Mesenteric fat pad (tissue), 1 donor: ENCODE measurements at places on chromosomes 13 and 19.

GRCh38 chr19:27993619-27994570 lies 1219.1 kb downstream of the UQCRFS1 start:
- DNase-seq: no peak

DNA sequence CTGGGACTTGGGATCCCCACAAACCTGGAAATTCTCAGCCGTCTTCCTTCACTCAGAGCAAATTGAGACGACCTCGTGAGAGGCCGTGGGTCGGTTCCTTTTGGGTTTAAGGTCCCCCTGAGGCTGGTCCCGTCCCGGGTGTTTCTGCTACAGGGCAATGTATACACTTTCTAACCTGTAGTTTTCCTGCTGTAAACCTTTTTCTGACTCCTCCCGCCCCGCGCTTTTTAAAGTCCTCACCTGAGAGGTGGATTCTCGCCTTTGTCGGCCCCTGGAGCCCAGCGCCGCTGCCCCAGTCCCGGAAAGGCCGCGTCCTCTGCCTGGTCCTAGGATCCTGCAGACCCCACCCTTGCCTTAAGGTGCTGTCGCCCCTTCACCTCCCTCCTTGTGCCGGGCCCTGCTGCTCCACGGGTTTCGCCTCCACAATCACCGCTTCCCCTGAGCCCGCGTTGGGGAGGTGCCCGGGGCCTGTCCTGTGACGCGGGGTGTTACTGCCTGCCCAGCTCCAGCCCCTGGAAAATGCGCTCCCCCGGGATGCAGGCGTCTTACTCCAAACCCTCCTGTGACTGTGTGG lies 391 bp downstream of the ZNF761 start:
- no peak for DNase-seq

DNA sequence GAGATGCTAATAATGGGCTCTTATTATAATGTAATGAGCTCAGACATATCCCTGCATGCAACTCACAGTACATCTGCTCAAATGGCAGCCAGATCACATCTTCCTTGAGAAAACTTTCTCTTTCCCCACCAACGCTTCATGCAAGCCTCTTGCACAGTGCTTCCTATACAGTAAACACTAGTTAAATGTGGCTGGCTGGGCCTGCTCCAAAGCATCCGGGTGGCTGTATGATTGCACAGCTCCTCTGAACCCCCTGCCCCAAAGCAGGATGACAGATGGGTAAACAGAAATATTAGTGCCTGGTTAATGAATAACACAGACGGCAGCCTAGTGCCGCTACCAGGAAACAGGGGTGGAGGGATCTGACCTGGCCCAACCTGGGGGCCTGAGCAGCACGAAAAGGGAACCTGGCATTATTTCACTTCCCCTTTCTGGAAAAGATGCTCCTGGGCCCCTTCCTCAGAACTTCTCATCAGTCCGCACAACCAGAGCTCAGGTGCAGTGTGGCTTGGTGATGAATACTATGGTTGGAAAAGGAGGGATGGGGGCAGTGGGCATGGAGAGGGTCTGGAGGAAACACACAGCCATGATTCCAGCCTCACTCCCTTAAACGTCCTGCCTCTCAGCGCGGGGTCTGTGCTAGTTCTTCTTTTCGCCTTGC lies 10.8 kb downstream of the FFAR2 start:
- no peak for DNase-seq

DNA sequence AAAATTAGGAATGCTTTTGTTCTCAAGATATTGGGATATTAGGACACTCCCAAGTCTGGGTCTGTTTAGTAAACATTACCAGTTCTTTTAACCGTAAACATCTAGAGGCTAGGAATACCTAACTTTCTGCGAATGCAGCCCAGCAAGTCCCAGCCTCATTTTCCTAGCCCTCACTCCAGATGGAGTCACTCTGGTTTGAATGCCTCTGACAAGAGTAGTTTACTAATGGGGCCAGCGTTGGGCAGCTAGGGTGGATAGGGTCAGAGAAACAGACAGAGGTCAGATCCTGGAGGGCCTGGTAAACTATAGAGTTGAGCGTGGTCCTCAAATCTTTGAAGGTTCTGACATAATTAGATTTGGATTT lies 53.6 kb downstream of the WDFY2 start:
- no peak for DNase-seq

DNA sequence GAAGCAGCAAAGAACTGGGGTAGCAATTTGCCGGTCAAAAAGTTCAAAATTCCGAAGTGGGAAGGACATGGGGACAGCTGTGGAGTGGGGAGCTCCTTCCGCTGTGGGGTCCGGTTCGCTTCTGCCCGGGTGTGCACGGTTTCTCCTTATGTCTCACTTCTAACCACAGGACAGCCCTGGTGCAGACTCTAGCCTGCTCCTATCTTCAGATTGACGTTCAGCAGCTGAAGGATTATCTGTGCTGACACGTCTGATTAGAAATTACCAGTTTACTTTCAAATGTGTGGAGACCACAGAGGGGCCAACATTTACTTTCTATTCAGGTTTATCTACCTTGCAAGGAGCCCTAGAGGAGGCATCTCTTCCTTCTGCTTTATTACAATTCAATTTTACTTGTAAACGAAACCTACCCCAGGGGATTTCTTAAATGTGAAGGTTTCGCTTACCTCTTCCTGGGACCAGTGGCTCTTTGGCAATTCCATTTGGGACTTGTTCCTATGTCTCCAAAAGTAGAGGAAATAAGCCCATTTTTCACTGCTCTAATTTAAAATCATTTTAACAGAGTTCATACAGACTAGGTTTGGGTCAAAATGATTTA lies 27.3 kb downstream of the LHFPL6 start:
- DNase-seq: no peak

DNA sequence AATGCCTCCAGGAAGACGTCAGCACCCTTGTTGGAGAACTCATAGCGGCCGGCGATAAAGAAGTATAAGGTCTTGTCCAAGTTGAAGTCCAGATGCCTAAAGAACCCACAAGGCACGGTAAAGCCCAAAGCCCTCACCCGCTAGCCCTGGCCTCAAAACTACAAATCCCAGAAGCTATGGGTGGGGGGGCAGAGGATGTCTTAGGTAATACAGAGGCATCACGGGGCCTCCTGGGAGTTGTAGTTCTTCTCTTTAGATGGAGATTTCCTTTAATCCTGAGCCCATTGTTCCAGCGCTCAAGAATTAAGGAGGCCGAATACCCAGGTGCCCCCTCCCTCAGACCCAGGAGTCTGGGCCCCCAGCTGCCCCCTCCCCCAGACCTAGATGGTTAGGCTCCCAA lies 10.8 kb downstream of the GYS1 start:
- DNase-seq: no peak

- no peak for DNase-seq
Observed at GRCh38 chr13:80931766-80932165, 590.8 kb upstream of the SPRY2 start.

DNA sequence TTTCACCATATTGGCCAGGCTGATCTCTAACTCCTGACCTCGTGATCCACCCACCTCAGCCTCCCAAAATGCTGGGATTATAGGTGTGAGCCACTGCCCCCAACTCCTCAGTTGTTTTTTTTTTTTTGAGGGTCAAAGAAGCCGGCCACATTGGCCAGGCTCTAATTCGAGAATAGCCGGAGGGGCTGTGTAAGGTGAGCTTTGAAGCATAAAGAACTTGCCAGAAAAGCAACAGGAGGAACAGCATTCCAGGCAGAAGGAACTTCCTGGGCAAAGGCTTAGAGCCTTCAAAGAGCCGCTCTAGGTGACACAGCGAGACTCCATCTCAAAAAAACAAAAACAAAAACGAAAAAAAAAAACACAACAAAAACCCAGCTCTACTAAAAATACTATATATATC lies 1.2 kb upstream of the BABAM1 start:
- no peak for DNase-seq

DNA sequence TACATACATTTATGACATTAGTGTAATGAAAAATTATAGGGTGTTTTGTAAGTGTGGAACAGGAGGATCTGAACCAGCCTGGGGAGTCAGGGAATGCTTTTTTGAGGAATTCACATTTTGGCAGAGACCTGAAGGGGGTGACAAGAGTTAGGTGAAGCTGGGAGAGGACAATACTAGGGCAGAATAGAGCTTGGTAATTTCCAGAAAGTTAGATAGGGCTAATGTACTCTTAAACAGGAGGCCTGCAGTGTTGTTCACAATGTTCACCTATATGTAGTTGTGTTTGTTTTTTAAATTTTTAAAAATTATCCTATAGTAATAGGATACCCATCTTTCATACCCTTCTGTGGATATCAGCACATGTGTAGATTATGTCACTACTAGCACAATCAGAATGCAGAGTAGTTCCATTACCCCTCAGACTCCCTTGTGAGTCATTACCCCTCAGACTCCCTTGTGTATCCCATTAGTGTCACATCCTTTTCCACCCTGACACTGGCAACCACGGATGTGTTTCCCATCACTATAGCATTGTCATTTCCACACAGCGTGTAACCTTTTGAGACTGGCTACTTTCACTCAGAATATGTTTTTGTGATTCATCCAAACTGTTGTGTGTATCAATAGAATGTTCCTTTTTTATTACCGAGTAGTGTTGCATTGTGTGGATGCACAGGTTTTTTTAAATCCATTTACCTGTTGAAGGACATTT lies 43.1 kb downstream of the PCCA start:
- no peak for DNase-seq

GRCh38 chr19:34254698-34255432 lies 511 bp downstream of the GARRE1 start:
- DNase-seq: no peak
